Activated CD4-positive, alpha-beta T cell treated with anti-CD3 and anti-CD28 coated beads, Interleukin-2, amount 10 ng/mL, durations not matched to agents 7 days and 5 days (primary cell): ENCODE measurements at places on chromosomes 4 and X. TPM values are rescaled to one million over a fixed set of nuclear protein-coding genes. Genes with fewer than 3 reads are reported as not detected.

RHOH gene
- total RNA-seq: 134 TPM

MAGEA1 gene
- not detected for total RNA-seq

UVSSA gene
- 19.1 TPM for total RNA-seq

MUC7 gene
- total RNA-seq: not detected

SSX2B gene
- not detected for total RNA-seq
